ENCODE measurements at places on chromosomes 3 and 15.

GRCh38 chr3:10602769-10603768 is 97.7 kb upstream of the ATP2B2 start:
- DNase-seq = peak; percentile 55

DNA sequence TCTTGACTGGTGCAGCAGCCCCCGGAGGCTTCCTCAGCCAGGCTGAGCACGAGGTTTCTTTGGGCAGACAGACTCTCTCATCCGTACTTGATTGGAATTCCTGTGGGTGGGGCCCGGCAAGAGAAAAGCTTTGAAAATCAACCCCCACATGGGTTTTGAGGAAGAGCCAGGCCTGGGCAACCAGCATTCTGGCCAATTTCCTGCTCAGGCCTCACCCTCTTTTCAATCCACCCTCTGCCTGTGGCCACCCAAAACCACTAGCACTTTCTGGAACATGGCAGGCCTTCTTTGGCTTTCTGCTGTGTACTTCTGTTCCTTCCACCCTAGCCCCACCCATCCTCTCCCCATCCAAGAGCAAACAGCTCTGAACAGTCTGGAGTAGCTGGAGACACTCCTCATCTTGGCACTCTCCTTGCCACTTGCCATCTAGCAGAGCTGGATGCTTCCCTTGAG is 5.9 kb downstream of the MYO5C start:
- DNase-seq = no peak

GRCh38 chr3:62586356-62586755 is 213.0 kb upstream of the FEZF2 start:
- no peak for DNase-seq

GRCh38 chr15:88655103-88655553 is 16.3 kb downstream of the ISG20 start:
- DNase-seq = no peak

- DNase-seq = no peak
Measured at GRCh38 chr15:48144889-48145288, 24.1 kb downstream of the SLC24A5 start.

DNA sequence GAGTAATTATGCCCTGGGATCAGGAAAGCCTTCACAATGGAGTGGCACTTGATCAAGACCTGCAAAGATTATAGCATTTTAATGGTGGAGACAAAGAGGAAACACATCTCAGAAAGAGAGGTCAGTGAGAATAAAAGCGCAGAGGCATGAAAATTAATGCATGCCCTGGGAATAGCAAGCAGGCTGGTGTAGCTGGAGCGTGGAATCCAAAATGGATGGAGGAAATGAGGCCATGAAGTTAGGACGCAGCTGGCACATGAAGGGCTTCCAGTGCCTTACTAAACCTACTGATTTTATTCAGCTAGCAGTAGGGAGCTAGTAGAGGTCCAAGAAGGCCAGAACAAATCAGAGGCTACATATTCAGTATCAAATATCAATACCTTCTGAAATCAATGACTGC is 38.1 kb downstream of the TMEM212 start:
- DNase-seq = no peak

DNA sequence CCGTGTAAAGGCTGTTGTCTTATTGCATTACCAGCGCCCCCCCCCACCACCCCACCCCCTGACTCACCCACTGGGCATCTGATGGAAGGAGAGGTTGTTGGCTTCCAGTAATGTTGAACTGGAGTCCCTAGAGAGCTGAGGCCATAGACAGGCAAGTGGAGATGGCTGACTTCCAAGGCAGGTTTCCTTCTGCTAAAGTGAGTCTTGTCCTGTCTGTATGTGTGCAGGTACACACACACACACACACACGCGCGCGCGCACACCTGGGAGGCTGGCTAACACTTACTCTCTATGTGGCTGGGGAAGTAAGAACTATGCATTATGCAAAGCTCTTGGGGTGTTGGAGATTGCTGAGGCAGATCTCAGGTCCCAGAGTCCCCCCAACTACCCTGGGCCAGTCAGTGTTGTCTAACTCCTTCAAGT is 1.6 kb upstream of the KY start:
- DNase-seq = no peak

DNA sequence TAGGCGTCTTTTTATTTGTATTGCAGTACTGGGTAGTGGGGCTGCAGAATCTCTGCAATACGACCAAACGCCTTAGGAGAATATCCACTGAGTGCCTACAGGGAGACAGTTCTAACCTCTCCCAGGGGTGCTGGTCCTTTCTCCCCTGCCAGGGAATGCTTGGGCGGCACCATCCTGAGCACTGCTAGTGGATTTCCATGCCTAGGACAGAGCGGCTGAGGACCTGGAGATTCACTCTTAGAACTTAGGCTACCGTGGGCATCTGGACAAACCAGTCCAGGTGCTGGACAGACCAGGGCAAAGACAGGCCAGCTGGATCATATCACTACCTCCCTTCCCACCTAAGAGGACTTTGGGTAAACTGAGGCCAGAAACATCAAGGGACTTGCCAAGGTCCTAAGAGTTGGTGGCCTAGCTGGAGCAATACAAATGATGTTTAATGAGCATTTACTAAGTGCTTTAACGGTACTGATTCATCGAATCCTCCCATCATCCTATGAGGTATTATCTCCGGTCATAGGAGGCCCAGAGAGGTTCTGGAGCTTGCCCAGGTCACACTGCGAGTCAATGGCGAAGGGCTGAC is 902 bp downstream of the TMEM44 start:
- no peak for DNase-seq

DNA sequence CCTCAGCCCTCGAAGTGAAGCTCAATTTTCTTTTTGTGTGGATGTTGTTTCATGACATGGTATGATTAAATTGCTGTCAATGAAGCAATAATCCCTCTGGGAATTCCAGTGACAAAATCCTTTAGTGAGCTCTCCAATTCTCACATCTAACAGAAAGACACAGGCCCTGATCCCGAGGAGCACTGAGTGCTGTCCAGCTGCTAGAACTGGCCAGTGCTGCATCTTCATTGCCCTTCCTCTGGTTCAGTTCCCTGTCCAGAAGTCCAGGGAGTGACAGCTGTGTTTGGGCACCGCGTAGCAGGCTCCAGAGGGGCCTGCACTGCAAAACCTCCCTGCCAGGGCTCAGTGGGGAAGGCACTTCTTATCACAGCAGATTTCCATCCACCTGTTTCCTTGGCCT is 516.8 kb upstream of the ATP11B start:
- no peak for DNase-seq

DNA sequence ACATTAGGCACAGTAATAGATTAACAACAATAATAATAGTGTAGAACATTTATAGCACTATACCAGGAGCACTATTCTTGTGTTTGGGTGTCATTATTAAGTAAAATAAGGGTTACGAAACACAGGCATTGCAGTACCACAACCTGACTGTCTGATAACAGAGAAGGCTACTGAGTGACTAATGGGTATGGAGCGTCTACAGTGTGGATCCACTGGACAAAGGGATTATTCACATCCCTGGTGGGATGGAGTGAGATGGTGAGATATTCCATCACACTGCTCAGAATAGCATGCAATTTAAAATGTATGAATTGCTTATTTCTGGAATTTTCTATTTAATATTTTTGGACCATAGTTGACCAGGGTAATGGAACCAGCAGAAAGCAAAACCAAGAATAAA is 18.2 kb downstream of the MINDY4B start:
- DNase-seq = no peak

DNA sequence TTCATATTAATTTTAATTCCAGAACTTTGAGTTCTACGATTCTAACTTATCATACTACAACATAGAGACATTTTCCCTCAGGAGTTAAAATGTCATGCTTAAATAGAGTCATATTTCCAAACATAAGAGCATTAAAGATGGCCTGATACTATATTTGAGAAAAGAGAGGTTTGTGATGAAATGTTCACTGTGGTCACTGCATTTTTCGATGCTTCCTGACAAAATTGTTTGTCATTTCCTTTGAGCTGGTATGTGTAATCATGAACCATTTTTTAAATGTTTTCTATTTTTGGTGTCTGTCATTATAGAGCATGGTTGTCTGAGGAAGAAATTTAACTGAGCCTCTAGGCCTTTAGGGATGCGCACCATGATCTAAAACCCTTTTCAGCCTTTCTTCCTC is 721.4 kb upstream of the NR2F2 start:
- no peak for DNase-seq

GRCh38 chr3:83968356-83968755 is 990.4 kb upstream of the CADM2 start:
- no peak for DNase-seq

DNA sequence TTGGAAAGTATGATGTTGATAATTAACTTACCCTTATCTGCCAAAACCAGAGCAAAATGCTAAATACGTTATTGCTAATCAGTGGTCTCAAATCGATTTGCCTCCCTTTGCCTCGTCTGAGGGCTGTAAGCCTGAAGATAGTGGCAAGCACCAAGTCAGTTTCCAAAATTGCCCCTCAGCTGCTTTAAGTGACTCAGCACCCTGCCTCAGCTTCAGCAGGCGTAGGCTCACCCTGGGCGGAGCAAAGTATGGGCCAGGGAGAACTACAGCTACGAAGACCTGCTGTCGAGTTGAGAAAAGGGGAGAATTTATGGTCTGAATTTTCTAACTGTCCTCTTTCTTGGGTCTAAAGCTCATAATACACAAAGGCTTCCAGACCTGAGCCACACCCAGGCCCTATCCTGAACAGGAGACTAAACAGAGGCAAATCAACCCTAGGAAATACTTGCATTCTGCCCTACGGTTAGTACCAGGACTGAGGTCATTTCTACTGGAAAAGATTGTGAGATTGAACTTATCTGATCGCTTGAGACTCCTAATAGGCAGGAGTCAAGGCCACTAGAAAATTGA is 59.7 kb downstream of the DCUN1D1 start:
- no peak for DNase-seq

DNA sequence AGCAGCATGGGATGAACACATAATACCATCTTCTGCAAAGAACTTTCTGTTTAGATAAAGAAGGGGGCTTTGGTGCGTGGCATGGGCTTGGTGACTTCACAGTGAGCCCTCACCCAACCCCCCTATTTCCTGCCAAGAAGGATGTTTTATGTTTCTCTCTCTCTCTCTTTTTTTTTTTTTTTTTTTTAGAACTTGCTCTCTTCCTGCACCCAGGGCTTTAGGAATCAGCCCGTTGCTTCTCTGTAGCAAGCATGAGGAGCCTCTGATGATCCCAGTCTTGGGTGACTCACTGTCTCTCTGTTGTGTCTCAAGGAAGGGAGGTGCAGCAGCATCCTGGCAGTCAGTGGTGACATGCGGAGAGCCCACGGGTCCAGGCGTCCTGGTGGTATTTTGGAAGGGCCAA is 49.1 kb downstream of the CCK start:
- DNase-seq = no peak

DNA sequence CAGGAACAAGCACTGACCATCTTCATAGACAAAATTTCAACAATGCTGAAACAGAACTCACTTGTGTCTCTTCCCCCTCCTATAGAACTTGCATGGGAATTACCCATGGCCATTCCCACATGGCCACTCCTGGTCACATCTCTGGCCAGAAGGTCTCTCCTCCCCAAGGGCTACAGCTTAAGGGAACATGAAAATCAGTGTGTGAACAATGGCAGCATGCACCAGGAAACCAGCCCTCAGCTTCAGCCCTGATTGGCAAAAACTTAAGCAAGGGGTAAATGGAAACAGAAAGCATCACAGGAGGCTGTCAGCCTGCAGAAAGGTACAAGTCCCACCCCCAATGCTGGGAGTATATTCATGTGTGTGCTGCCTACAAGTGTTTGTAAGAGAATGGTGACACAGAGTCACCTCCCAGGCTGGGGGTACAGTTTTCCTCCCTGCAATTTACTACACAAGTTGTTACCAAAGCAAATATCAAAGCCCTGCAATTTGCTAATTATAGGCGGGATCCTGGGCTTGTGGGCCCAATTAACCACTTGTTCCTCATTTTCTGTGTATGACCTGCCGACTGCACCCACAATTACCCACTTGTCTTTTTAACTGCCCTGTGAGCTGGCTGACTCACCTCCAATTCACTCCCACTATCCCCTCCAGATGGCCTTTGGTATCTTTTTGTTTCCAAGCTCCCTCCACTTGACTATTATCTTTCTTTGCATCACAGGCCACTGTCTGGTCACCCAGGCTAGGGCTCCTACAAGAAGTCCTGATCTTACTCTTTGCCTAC is 84.4 kb upstream of the HES1 start:
- no peak for DNase-seq

GRCh38 chr3:121894301-121894990 is at the start of gene SLC15A2:
Gene SLC15A2, plus strand, starts transcription at chr3:121894401. Its CDS starts 76 bp downstream, at chr3:121894477.
- no peak for DNase-seq

GRCh38 chr3:176824811-176825210 is 372.5 kb downstream of the TBL1XR1 start:
- no peak for DNase-seq

- DNase-seq = no peak
Measured at GRCh38 chr3:8712045-8712907, 21.3 kb upstream of the CAV3 start.

DNA sequence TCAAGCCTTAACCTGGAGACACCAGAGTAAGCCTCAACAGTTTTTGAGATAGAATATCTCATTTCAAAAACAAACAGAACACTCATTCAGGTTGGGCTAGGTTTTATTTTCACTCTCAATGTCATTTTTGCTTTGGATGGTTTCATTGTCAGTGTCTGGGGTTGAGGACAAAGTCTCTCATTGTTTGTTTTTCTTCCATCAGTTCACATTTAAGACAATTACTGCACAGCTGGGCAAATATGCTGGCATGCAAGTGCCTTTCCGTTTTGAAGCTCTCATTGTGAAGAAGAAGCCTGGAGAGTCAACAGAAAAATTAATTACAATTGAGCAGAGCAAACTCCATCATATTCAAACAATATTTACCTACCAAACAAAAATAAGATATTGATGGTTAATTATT is 1050.0 kb downstream of the TBL1XR1 start:
- no peak for DNase-seq

- DNase-seq = no peak
Measured at GRCh38 chr15:57098896-57099295, 180.5 kb downstream of the TCF12 start.

DNA sequence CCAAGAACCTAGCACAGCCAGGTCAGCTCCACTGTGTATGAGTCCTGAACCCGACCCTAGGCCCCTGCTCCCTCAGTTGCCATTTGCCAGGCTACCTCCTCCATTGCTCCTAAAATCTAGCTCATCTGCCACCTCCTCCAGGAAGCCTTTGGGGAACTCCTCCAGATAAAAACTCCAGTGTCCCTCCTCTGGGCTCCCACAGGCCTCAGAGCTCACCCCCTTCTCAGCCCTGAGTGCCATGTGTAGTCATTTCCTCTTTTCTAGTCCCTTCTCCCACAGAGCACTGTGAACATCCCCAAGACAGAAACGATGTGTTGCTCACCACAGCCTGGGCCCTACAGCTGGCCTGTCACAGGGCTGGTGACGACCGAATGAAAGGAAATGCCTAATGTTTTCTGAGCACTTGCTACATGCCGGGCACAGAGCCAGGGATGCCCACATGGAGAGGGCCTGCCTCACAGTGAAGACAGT is 61.0 kb downstream of the IQSEC1 start:
- no peak for DNase-seq
